ENCODE measurements at places on chromosomes 3 and 15.

- no peak for DNase-seq
Observed at GRCh38 chr3:42498791-42499477, 3.5 kb upstream of the VIPR1 start.

GRCh38 chr15:31758126-31758525 lies 272.2 kb upstream of the CHRNA7 start:
- no peak for DNase-seq

- DNase-seq, result no peak
Observed at GRCh38 chr15:57639306-57639705, 47.6 kb downstream of the MYZAP start.

DNA sequence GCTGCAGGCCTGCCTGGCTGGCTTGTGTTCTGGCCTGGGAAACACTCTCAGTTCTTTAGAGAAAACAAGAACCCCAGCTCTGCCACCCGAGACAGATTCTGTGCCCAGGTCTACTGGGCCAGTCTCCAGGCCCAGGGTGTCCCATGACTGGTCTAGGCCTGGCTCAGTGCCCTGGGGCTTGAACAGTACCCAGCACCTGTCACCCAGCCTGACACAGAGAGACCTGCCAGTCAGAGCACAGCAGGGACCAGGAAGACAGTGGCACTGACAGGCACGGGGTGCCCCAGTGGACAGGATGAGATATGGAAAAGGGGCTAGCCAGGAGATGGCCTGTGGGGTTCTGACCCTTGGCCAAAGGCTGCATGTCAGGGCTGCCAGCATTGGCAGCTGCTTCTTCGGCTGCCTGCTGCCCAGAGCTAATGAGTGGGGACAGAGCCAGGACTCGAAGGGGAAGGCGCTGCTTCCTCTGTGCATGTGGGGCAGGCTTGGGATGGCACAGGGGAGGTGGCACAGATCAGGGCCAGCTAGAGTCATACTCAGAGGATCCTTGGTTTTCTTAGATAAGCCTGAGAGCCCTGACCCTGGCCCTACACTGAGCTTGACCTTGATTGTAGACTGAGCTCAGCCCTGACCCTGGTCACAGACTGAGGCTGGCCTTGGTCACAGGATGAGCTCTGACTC lies 15.1 kb downstream of the CCDC33 start:
- DNase-seq, result no peak

- no peak for DNase-seq
Observed at GRCh38 chr3:132984181-132984580, 54.0 kb upstream of the TMEM108 start.

DNA sequence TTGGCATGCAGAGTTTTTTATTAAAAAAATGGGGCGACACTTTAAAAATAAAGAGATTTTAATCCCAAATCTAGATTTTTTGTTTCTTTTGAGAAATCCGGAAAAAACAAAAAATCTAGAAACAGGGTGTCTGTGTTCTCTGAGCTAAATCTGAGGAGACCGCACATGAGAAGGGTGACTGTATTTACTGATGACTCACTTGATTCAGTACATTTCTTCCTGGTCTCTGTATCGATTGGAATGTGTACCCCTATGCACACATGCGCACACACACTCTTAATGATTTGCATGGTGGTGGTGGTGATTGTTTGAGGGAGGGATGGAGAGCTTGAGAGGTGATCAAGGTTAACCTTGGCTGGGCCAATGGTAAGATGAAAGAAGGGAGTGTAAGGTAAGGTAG lies 443.1 kb upstream of the THRB start:
- no peak for DNase-seq

- DNase-seq, result no peak
Observed at GRCh38 chr3:77392181-77392580, 352.3 kb downstream of the ROBO2 start.

DNA sequence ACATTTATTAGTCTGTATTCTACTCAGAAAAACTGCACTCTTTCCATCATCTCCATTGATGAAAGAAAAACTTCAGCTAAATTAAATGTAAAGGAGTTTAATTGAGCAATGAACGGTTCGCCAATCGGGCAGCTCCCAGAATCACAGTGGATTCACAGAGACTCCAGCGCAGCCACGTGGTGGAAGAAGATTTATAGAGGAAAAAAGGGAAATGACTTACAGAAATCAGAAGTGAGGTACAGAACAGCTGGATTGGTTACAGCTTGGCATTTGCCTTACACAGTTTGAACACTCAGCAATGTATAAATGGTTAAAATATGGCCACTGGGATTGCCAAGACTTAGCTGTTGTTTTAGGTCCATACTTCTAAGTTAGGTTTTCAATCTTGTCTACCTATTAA lies 2.8 kb upstream of the SUCLG2 start:
- DNase-seq, result no peak

- peak; percentile 46 for DNase-seq
Observed at GRCh38 chr15:89760303-89761008, 9.4 kb upstream of the MESP1 start.
